ENCODE measurements at places on chromosomes 11 and 22.
A peak's percentile ranks its signal among the peaks of the same experiment; 100 is the strongest.

GRCh38 chr11:5383576-5383975 is at the start of gene OR51M1:
Gene OR51M1 (plus strand): TSS chr11:5383812. CDS start chr11:5389399, 5,587 bp downstream.
- DNase-seq = no peak

GRCh38 chr11:18012122-18012905 is 533 bp downstream of the SERGEF start:
- peak; percentile 52 for DNase-seq

DNA sequence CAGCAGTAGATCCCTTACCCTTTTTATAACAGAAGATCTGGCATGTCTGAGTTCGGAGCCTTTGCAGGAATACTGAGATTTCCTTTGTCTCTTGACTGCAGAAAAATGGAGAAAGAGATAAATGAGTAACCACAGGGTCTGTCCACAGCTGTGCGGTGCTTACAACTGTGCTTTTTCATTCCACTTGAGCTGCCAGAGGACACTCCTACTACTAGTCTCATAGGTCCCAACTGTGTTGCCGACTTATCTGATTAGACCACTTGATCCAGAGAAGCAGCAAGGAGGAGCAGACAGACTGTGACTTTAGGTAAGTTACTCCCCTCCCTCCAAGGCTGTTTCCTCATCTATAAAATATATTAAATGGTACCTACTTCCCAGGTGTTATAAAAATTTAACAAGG is 17.5 kb downstream of the FAM227A start:
- peak; percentile 30 for DNase-seq

- no peak for DNase-seq
These were observed 47.7 kb downstream of the PDE2A start for GRCh38 chr11:72626414-72626936.

- DNase-seq = no peak
These were observed 9.4 kb downstream of the MOB2 start for GRCh38 chr11:1476940-1477736.

Data from cardiac muscle cell (in vitro differentiated cells and primary cell).